HepG2 (cell line): ENCODE measurements at places on chromosomes 2 and 18.

- DNase-seq, result no peak
Observed at GRCh38 chr2:85718009-85718391, 23.8 kb downstream of the GNLY start.

DNA sequence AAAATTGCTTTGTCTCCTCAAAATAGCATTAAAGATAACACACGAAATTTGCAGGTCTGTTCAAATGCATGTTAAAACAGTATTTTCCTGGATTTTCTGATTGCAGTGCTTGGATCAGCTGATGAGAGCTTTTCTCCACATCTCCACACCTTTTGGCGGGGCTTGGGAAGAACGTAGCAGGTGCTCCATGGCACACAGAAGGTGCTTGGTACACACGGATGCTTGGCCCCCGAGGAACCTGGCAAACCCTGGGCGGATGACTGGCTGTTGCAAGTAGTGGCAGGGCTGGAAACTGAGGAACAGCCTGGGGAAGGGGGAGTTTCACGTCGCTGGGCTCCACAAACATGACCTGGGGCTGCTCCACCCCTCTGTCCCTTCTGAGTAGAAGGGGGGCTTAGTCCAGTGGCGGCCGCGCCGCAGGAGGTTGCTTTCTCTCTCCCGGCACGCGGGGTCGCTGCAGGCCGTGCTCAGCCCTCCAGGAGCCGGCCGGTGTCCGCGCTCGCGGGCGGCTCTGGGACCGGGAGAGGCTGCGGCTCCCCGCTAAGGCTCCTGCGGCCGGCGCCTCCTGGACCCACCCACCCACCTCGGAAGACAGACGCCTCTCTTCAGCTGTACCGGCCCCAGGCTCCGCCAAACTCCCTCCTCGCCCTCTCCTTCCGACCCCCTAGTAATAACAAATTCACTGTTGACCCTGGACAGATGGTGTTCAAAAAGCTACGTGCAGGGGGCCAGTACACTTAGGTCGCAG is 69.3 kb downstream of the MARCO start:
- peak; percentile 33 for DNase-seq

DNA sequence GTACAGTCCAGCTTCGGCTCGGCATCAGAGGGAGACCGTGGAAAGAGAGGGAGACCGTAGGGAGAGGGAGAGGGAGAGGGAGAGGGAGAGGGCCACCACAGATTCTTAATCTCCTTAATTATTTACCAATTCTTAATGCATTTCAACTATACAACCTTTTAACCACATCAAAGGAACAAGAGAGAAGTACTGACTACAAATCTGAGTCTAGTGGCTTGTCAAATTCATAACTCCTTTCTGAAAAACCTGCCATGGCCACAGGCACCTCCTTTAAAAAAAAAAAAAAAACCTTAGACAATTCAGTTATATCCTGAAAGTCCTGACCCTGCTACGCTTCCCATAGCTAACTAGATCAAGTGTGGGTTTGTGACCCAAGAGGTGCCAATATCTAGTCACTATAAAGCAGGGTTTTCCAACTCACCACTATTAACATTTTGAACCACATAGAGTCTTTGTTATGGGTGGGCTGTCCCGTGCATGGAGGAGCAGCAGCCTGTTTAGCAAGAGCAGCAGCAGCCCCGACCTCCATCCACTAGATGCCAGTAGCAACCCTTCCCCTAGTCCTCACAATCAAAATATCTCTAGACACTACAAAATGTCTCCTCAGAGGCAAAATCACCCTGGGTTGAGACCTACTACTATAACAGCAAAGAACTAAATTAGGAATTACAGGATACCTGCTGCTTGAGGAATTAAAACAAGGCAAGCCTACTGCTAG is 6.8 kb downstream of the ESCO1 start:
- peak; percentile 3 for DNase-seq

DNA sequence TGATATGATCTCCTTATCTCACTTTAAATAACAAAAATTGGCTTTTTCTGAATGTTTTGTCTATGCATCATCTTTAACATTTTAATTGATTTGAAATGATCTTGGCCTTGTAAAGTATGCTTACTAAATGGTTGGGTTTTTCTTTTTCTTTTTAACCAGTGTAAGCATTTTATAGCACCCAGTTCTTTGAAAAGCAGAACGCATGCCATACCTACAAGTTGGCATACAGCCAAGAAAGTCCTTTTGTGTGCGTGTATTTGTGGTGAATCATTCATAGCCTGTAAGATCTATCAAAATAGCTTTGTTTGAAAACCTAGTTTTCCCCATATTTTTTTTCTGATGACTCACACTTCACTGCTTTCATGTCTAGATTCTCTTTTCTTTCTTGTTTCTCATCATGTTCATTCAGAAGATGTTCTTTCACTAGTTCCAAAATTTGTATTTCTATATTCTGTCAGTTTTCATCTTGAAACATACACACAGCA is 4.1 kb upstream of the VRK2 start:
- peak; percentile 95 for DNase-seq

DNA sequence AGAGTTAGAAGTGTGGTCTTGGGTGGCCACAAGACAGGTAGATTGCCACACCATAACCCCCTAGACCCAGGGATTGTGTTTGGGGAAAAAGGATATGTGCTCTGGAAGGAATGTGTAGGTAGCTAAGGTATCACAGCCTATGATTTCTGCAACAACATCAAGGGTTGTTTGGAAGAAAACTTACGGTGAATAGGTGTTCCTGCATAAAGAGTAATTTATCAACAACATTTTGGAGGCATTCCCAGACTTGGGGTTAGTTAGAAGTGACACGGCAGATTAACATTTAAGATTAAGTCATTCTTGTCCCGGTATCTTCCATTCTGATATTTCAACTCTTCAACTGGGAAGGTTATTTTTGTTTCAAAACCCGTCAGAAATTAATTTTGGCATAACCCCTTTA is 65.5 kb downstream of the SPP2 start:
- DNase-seq, result no peak

DNA sequence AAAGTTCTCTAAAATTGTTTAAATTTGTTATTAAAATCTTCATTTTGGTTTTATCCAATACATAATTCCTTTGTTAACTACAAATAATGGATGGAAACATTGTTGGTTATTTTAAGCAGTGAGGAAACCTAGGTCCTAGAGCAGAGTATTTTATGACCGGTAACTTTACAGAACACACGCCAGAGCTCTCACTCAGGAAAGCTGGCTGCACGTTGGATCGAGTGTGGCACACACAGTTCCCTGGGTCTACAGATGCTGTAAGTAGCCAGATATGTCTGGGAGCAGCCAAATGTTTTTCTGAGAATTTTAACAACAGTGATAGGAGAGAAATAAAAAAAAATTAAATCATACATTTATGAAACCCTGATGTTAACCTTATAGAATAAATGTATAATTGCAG is 264.4 kb downstream of the ZNF407 start:
- DNase-seq, result no peak

DNA sequence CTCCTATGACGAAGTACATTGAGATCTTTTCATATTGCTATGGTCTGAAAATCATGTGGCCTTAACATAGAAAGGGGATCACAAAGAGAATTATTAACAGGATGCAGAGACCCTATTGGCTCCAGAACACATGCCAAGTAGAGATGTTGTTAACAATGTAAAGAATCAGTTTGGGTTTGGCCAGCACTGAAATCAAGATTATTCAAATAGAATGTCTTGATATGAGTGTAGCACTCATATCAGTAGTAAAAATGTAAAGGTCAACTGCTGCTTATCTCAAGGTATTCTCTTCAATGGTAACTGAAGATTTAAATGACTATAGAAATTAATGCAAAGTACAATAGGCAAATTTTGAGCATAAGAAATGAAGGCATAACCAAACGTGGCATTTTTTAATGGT is 262.8 kb downstream of the PTH2R start:
- DNase-seq, result no peak

- no peak for DNase-seq
Observed at GRCh38 chr18:23276451-23276850, 141.2 kb downstream of the CABLES1 start.

- no peak for DNase-seq
Observed at GRCh38 chr2:208545403-208546042, 138.9 kb downstream of the PTH2R start.

GRCh38 chr2:134386310-134386709 is 132.4 kb downstream of the MGAT5 start:
- DNase-seq, result no peak

GRCh38 chr2:9150568-9150900 is 56.1 kb upstream of the ASAP2 start:
- no peak for DNase-seq

DNA sequence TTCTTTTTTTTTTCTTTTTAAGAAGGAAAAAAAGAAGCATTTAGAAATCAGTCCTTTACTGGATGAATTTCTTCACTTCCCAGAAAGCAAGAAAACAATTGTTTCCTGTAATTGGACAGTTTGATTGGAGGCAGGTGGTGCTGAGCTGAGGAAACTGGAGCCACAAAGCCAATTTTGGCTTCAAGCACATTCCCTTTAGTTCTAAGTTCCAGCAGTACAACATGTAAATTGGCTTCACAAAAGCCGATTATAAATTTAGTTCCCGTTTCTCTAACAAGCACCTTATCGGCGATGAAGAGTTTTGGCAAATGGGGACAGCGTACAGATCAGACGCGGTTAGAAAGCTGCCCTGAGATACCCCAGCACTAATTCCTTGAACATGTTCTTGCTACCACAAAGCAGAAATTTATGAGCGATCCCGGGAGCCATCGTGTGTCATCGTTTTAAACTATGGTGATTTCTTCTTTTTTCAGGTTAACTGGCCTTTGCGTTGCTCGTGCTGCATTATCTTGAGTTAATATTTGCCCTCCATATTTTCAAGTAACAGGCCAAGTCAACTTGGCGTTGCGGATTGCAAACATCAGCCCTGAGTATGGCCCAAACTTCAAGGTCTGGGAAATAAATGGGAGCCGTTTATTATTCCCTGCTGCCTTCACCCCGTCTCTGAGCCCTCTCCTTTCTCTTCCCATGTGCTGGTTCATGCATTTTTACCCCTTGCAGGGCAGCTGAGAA is 190.4 kb upstream of the ID2 start:
- DNase-seq, result no peak

DNA sequence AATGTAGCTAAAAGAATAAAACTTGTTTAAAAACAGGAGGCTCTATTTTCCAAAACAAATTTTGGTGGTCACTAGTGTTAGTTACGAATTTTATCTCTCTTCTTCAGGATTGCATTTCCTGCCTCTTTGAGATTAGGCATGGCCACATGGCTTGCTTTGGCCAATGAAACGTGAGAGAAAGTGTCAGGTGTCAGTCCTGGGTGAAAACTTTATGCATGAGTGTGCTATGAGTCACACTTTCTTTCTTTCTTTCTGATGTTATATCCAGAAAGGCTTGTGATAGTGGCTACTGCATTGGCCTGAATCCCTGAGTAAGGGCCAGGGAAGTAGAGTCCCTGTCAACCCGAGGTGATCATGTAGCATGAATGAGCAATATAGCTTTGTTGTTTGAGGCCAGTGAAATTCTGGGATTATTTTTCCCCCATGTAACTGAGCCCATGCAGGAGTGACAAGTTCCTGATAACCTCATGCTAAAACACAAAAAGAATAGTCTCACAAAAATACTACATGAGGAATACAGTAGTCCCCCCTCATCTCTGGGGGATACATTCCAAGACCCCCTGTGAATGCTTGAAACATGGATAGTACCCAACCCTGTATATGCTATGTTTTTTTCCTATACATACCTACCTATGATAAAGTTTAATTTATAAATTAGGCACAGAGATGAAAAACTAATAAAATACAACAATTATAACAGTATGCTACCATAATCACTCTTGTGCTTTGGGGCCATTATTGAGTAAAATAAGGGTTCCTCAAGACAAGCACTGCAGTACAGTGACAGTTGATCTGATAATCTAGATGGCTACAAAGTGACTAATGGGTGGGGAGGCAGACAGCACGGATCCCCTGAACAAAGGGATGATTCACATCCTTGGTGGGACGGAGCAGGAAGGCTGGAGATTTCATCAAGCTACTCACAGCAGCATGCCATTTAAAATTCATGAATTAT is 109.5 kb downstream of the CDC42EP3 start:
- DNase-seq, result peak; percentile 13

DNA sequence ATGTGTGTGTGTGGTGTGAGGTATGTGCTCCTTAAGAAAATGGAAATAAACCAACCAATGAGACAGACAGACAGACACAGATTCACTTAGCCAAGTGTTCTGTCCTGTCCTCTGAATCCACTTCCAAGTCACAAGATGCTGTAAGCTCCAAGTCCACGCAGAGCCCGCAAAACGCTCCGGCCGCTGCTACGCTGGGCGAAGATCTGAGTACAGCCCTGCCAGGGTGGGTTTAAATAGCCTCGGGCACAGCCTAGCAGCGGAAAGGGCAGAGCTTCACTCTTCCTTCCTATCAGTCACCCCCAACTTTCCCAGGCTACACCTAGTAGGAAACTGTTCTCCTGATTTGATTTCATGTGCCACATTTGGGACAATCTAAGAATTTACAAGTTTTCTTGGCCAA is 121.2 kb upstream of the ANKRD30BL start:
- no peak for DNase-seq

DNA sequence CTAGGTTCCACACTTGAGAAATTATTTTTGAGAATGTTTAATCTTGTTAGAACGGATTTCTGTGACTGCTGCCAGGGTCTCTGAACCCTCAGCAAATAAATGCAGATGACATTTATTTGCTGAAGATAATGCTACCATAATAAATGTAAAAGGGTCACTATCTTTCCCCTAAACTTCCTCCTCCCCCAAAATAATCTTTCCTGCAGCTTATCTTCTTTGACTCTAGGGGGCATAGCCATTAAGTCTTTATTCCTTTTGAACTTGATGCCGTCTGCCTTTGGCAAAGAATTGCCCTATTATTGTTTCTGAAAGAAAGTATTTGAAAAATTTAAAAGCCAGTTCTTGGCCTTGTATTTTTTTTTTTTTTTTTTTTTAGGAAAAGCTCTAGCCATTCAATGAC is 63.6 kb upstream of the ACSL3 start:
- peak; percentile 74 for DNase-seq

- no peak for DNase-seq
Observed at GRCh38 chr2:55861733-55862132, 61.8 kb downstream of the EFEMP1 start.

- no peak for DNase-seq
Observed at GRCh38 chr2:168519534-168520308, 63.6 kb downstream of the CERS6 start.

- DNase-seq, result peak; percentile 71
Observed at GRCh38 chr2:102111823-102112222, 30.7 kb upstream of the IL1R1 start.

DNA sequence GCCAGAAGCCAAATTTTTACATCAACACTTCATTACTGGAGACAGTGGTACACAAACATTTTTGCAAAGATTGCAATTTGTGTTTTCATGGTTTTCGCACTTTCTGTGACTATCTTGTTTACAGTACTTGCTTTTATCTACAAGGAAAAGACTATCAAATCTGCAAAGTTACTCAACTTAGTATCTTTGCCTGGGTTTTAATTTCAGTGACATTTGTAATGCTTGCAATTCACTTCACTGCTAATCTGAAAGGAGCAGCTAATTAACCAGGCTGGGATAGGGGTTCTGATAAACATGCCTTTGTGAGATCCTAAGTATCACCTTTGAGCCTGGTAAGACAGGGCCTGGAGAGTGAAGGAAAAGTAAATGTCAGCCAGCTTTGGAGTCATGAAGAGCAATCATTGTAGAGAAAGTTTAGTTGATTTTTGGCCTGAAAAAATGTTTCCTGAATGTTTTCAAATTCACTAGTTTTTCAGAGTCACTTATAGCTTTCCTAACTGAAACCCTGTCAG is 194.2 kb downstream of the RIT2 start:
- DNase-seq, result no peak

GRCh38 chr2:240419723-240420122 is 15.7 kb upstream of the GPC1 start:
- DNase-seq, result no peak

GRCh38 chr2:109410039-109410815 is 203.5 kb downstream of the SEPTIN10 start:
- no peak for DNase-seq
